ENCODE measurements at places on chromosomes 3 and 15. TPM values are rescaled to one million over a fixed set of nuclear protein-coding genes. Genes with fewer than 3 reads are reported as not detected.

DNA sequence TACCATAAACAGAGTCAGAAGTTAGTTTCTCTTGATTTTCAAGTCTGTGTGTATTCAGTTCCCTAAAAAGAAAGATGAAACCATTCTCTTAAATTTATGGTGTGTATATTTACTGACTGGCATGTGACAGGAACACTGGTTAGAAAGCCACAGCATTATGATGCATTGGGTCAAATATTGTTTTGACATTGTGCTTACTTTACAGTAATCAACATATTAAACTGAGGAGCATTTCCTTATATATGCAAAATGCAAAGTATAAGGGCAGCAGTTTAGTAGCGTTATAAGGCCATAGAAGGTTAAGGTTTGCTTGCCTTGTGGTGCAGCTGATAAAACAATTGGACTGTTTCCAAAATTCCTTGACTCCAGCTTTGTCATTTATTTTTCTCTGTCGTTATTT lies 72.9 kb downstream of the EPHA3 start:
- H3K4me1 ChIP-seq: no peaks in the 10 kb centered on the region
- H3K4me3 ChIP-seq: no peak overlapping the region
- no peaks in the 10 kb centered on the region for H3K27me3 ChIP-seq
- H3K36me3 ChIP-seq: no peaks in the 10 kb centered on the region
- no peak overlapping the region for H3K27ac ChIP-seq

DPPA2 gene
- not detected for total RNA-seq

GRCh38 chr3:182041668-182042291 lies 330.1 kb downstream of the SOX2 start:
- no peak for DNase-seq
- H3K36me3 ChIP-seq: no peaks in the 10 kb centered on the region
- H3K4me3 ChIP-seq: no peak overlapping the region
- no peaks in the 10 kb centered on the region for H3K27me3 ChIP-seq
- no peak overlapping the region for H3K27ac ChIP-seq

CD80 gene
- total RNA-seq: 0.41 TPM

DNA sequence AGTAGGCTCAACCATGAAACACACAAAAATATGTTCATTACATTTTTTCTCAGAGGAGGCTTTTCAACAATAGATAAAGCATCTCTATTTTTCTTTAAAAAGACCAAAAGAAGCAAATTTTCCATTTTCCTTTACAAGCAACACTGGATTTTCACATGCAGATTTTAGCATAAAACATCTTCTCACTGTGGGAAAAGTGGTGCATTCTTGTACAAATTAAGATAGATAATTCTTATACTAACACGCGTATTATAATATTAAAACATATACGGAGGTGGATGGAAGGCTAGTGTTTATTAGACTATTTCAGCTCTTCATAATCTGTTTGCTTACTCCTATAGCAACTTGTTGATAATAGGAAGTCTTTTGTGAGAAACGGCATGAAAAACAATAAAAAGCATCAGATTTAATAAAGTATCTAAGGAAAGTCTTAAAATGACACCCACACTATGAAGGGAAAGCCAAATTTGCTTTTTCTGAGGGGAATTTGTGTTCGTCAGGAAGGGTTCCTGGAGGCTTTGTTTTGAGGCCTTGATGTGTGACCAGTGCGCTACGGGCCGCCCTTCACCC lies 529.6 kb downstream of the SOX2 start:
- H3K36me3 ChIP-seq: no peaks in the 10 kb centered on the region
- no peaks in the 10 kb centered on the region for H3K27me3 ChIP-seq
- H3K4me1 ChIP-seq: no peaks in the 10 kb centered on the region
- no peak overlapping the region for H3K27ac ChIP-seq
- no peak overlapping the region for H3K4me3 ChIP-seq
- no peak for DNase-seq

- peaks cover 5% of the 10 kb centered on the region for H3K27me3 ChIP-seq
- no peak overlapping the region for H3K4me3 ChIP-seq
- DNase-seq: no peak
Observed at GRCh38 chr3:184795522-184796190, 16.3 kb upstream of the VPS8 start.

GRCh38 chr3:187063286-187064121 lies 75.8 kb downstream of the RPL39L start:
- H3K27ac ChIP-seq: peak overlapping the region; percentile 24
- peaks cover 74% of the 10 kb centered on the region for H3K36me3 ChIP-seq
- H3K4me1 ChIP-seq: peaks cover 45% of the 10 kb centered on the region
- H3K4me3 ChIP-seq: no peak overlapping the region

DNA sequence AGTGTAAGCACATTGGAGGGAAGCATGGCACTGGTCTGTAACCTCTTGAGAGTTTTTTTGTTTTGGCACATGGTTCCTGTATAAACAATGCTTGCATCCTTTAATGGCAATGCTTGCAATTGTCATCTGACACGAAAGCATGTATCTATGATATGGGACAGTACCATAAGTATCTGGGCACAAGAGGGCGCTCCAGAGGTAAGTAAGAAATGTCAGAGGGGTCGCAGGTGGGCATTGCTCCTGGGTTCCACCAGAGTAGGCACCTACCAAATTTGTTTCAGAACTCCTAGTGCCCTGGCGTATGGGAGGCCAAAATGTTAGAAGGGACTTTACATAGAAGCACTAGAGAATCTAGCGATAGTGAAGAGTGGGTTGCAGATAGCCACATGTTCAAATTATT lies 58.7 kb upstream of the BCHE start:
- no peak overlapping the region for H3K27ac ChIP-seq
- H3K4me3 ChIP-seq: no peak overlapping the region
- H3K4me1 ChIP-seq: no peaks in the 10 kb centered on the region
- H3K36me3 ChIP-seq: no peaks in the 10 kb centered on the region
- no peaks in the 10 kb centered on the region for H3K27me3 ChIP-seq

DNA sequence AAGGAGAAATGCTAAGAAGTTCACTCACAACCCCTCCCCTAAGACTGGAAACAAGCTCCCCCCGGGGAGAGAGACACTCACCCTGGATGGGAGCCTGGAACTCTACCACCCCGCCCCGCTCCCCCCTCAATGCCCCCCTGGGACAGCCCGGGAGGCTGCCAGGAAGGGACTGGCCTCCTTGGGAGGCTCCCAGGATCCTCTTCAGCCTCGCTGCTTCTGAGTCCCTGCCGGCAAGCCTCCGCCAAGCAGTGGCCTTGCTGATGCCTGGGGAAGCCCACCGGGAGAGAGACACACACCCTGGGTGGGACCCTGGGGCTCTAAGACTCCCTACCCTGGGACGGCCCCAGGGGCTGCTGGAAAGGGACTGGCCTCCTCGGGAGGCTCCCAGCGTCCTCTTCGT lies 33.4 kb downstream of the CPEB1 start:
- peaks cover 5% of the 10 kb centered on the region for H3K27me3 ChIP-seq
- H3K4me1 ChIP-seq: no peaks in the 10 kb centered on the region
- no peaks in the 10 kb centered on the region for H3K36me3 ChIP-seq
- H3K27ac ChIP-seq: no peak overlapping the region
- DNase-seq: no peak
- H3K4me3 ChIP-seq: no peak overlapping the region

- H3K36me3 ChIP-seq: peaks cover 7% of the 10 kb centered on the region
- no peak overlapping the region for H3K4me3 ChIP-seq
- H3K4me1 ChIP-seq: no peaks in the 10 kb centered on the region
- no peak overlapping the region for H3K27ac ChIP-seq
Observed at GRCh38 chr3:113546414-113546893, 14.1 kb downstream of the SIDT1 start.

CCDC9B gene
- total RNA-seq: 1.5 TPM

- H3K4me1 ChIP-seq: peaks cover 25% of the 10 kb centered on the region
- H3K27me3 ChIP-seq: no peaks in the 10 kb centered on the region
- H3K27ac ChIP-seq: no peak overlapping the region
- H3K36me3 ChIP-seq: no peaks in the 10 kb centered on the region
- no peak overlapping the region for H3K4me3 ChIP-seq
- DNase-seq: peak; percentile 29
Observed at GRCh38 chr15:101121511-101122090, 130.2 kb downstream of the CHSY1 start.

CLDN1 gene
- 0.95 TPM for total RNA-seq

TRH gene
- total RNA-seq: not detected

DNA sequence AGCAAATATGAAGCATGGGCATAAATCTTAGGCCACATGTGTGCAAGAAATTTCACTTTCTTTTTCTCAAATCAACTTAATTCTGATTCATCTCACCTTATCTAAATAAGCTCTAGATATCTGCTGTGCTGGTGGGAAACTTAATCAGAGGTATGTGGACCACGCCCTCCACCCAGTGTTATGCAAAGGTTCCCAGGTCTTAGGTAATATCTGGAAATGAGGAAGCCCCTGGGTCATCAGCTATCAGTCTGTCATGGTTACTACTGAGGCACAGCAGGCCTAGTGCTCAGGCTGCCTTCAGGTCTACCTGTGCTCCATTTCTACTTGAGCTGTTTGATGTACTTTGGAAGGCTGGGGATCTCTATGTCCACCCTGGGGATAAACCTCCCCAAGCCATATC lies 134.4 kb upstream of the KCNH8 start:
- no peaks in the 10 kb centered on the region for H3K36me3 ChIP-seq
- no peaks in the 10 kb centered on the region for H3K27me3 ChIP-seq
- no peak overlapping the region for H3K27ac ChIP-seq

DNA sequence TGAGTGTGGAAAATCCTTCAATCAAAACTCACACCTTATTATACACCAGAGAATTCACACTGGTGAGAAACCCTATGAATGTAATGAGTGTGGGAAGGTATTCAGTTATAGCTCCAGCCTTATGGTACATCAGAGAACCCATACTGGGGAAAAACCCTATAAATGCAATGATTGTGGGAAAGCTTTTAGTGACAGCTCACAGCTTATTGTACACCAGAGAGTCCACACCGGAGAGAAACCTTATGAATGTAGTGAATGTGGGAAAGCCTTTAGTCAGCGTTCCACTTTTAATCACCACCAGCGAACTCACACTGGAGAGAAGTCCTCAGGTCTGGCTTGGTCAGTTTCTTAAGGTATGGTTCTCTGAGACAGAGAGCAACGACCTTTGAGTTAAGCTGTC lies 13.7 kb upstream of the ZNF660 start:
- H3K4me3 ChIP-seq: no peak overlapping the region
- H3K27ac ChIP-seq: no peak overlapping the region
- peaks cover 18% of the 10 kb centered on the region for H3K36me3 ChIP-seq
- H3K27me3 ChIP-seq: no peaks in the 10 kb centered on the region

GRCh38 chr3:12472000-12472610 lies 12.2 kb upstream of the TSEN2 start:
- DNase-seq: no peak
- no peak overlapping the region for H3K4me3 ChIP-seq
- H3K36me3 ChIP-seq: no peaks in the 10 kb centered on the region
- H3K27ac ChIP-seq: no peak overlapping the region

- peaks cover 15% of the 10 kb centered on the region for H3K36me3 ChIP-seq
- H3K27me3 ChIP-seq: no peaks in the 10 kb centered on the region
- no peak overlapping the region for H3K27ac ChIP-seq
Observed at GRCh38 chr3:48429317-48429959, 448 bp downstream of the PLXNB1 start.

FHIT gene
- total RNA-seq: 90.6 TPM

- H3K4me3 ChIP-seq: no peak overlapping the region
- no peak overlapping the region for H3K27ac ChIP-seq
- H3K27me3 ChIP-seq: peaks cover 86% of the 10 kb centered on the region
- H3K36me3 ChIP-seq: no peaks in the 10 kb centered on the region
Observed at GRCh38 chr3:128485282-128486204, 7.5 kb downstream of the GATA2 start.

CSPG5 gene
- not detected for total RNA-seq

DNA sequence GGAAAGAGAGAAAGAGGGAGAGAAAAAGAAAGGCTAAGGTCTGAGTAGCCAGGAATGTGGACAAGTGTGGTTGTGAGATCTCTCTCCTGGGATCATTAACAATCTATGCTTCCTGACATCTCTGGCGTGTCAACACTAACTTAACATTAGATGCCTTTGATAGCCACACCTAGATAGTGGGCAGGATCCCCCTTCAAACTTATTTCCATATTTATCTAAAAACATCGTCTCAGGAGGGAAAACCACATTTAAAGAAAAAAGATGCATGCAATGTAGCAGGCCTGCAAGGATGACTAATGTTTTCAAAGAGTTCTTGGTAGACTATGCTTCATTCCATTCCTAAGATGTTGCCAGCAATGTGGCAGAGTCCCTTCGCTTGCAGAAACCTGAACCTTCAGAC lies 80.9 kb downstream of the MLH1 start:
- H3K27ac ChIP-seq: no peak overlapping the region
- H3K4me1 ChIP-seq: no peaks in the 10 kb centered on the region
- no peak overlapping the region for H3K4me3 ChIP-seq
- H3K27me3 ChIP-seq: no peaks in the 10 kb centered on the region
- no peak for DNase-seq

- H3K27ac ChIP-seq: no peak overlapping the region
- DNase-seq: no peak
- H3K4me1 ChIP-seq: no peaks in the 10 kb centered on the region
- H3K4me3 ChIP-seq: no peak overlapping the region
- no peaks in the 10 kb centered on the region for H3K36me3 ChIP-seq
Observed at GRCh38 chr15:30001602-30002001, 81.2 kb upstream of the GOLGA8J start.

DNA sequence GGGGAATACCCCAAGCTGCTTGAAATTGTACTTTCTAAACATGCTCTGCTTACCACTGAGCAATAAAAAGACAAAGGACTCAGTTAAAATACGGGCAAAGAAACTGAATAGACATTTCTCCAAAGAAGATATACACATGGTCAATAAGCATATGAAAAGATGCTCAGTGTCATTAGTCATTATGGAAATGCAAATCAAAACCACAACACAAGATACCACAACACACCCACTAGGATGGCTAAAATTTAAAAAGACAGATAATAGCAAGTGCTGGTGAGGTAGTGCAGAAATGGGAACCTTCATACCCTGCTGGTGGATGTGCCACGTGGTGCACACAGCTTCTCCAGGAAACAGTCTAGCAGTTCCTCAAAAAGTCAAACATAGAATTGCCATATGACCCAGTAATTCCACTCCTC lies 21.3 kb downstream of the LRIG1 start:
- H3K27me3 ChIP-seq: no peaks in the 10 kb centered on the region
- H3K27ac ChIP-seq: no peak overlapping the region
- H3K4me3 ChIP-seq: no peak overlapping the region
- H3K4me1 ChIP-seq: peaks cover 74% of the 10 kb centered on the region
- no peak for DNase-seq

- no peak overlapping the region for H3K4me3 ChIP-seq
- H3K4me1 ChIP-seq: peaks cover 6% of the 10 kb centered on the region
- H3K36me3 ChIP-seq: no peaks in the 10 kb centered on the region
- H3K27me3 ChIP-seq: no peaks in the 10 kb centered on the region
- no peak for DNase-seq
- no peak overlapping the region for H3K27ac ChIP-seq
Observed at GRCh38 chr3:188197388-188197847, 43.5 kb downstream of the LPP start.

BAHD1 gene
- total RNA-seq: 21.5 TPM

DNA sequence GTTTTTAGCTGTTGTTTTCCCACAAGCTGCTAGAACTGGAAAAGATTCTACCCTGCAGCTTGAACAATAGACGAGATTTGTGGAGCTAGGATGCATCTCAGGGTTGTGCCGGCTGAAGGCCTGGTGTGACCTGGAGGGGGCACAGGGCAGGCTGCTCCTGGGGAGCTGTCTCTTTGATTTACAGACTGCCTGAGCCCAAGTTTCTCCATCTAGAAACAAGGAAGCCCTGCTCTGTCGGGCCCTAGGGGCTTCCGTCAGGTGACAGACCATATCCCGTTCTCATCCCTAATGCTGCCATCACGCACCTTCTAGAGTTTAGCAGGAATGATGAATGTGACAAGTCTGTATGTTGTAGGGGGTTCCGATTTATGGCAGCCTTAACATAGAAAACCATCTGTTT lies 7.9 kb upstream of the CPNE9 start:
- no peaks in the 10 kb centered on the region for H3K27me3 ChIP-seq
- H3K27ac ChIP-seq: no peak overlapping the region
- H3K36me3 ChIP-seq: peaks cover 88% of the 10 kb centered on the region
- H3K4me1 ChIP-seq: no peaks in the 10 kb centered on the region

LTF gene
- total RNA-seq: not detected
